Small intestine (tissue), 16 donors: ENCODE measurements at places on chromosomes 11 and 22. TPM values are rescaled to one million over a fixed set of nuclear protein-coding genes. Genes with fewer than 3 reads are reported as not detected.

GRCh38 chr22:35458547-35459422 lies 58.8 kb downstream of the MCM5 start:
- DNase-seq, result no peak
- no peaks in the 10 kb centered on the region for H3K27me3 ChIP-seq
- H3K36me3 ChIP-seq, result no peaks in the 10 kb centered on the region
- no peaks in the 10 kb centered on the region for H3K4me1 ChIP-seq

DNA sequence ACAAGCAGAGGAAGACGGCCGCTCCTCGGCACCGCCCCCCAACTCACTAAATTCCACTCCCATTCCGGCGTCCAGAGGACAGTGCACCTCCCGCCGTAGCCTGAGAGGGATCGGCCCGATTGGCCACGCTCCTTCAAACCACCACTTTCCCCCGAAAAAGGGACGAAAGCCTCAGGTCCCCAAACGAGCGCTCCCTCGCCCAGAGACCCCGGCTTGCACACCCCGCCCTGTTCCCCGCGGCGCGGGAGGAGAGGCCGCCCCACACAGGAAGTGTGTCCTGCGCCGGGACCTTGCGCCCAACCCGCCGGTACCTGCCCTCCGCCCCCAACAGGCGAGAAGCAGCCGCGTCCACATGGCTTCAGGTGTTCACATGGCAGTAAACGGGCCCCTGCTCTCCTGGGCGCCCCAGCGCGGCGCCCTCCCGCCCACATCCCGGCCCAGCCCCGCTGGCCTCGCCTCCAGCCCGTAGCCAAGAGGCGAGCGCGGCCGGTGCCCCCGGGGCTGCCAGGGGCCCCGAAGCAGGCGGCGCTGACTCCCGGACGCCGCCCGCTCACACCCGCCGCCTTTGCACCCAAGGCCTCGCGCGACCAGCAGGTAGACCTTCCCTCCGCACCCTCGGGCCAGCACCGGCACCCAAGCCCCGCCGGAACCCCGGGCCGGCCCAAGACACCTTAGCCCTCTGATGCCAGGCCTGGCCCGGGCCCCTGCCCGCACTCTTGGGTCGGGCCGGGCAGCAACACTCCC lies 849 bp downstream of the TCF20 start:
- no peaks in the 10 kb centered on the region for H3K27me3 ChIP-seq
- peaks cover 8% of the 10 kb centered on the region for H3K4me1 ChIP-seq

- no peak overlapping the region for H3K4me3 ChIP-seq
- H3K27ac ChIP-seq, result no peak overlapping the region
- DNase-seq, result peak; percentile 44
- H3K4me1 ChIP-seq, result no peaks in the 10 kb centered on the region
Observed at GRCh38 chr11:129973809-129974208, 28.8 kb downstream of the PRDM10 start.

The EXPH5 gene
- polyA plus RNA-seq, result 1.8 TPM

DNA sequence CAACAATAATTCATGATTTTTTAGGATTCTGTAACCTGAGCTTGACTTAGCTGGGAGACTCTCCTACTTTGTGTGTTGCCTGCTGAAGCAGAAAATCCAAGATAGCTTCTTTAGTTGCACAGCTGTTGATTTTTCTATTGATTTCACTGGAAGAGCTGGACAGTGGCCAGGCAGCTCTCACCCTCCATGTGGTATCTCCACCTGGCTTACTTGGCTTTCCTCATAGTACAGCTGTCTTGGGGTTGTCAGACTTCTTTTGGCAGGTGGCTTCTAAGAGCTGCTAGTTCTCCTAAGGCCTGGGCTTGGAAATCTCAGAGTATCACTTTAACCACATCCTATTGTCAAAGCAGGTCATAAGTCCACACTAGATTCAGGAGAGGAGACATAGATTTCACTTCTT lies 130.8 kb upstream of the SPON1 start:
- no peak overlapping the region for H3K27ac ChIP-seq
- H3K4me3 ChIP-seq, result no peak overlapping the region
- DNase-seq, result no peak
- H3K36me3 ChIP-seq, result no peaks in the 10 kb centered on the region
- H3K27me3 ChIP-seq, result no peaks in the 10 kb centered on the region

The OR5AK2 gene
- not detected for polyA plus RNA-seq

- peaks cover 7% of the 10 kb centered on the region for H3K36me3 ChIP-seq
- no peak overlapping the region for H3K4me3 ChIP-seq
- DNase-seq, result no peak
- no peak overlapping the region for H3K27ac ChIP-seq
- no peaks in the 10 kb centered on the region for H3K27me3 ChIP-seq
Observed at GRCh38 chr11:74070723-74071492, 62.0 kb upstream of the UCP3 start.
